Adrenal gland (tissue), 19 donors: ENCODE measurements at places on chromosomes 16 and 17. TPM values are rescaled to one million over a fixed set of nuclear protein-coding genes. Genes with fewer than 3 reads are reported as not detected.

APOH gene
- not detected for polyA plus RNA-seq

KIF2B gene
- not detected for polyA plus RNA-seq

EPOP gene
- 2.7 TPM for polyA plus RNA-seq

GRCh38 chr17:50381920-50382319, 8.9 kb downstream of the EME1 start:
- H3K27ac ChIP-seq, result no peak overlapping the region
- DNase-seq, result no peak
- no peak overlapping the region for H3K4me3 ChIP-seq
- H3K4me1 ChIP-seq, result no peaks in the 10 kb centered on the region

DNA sequence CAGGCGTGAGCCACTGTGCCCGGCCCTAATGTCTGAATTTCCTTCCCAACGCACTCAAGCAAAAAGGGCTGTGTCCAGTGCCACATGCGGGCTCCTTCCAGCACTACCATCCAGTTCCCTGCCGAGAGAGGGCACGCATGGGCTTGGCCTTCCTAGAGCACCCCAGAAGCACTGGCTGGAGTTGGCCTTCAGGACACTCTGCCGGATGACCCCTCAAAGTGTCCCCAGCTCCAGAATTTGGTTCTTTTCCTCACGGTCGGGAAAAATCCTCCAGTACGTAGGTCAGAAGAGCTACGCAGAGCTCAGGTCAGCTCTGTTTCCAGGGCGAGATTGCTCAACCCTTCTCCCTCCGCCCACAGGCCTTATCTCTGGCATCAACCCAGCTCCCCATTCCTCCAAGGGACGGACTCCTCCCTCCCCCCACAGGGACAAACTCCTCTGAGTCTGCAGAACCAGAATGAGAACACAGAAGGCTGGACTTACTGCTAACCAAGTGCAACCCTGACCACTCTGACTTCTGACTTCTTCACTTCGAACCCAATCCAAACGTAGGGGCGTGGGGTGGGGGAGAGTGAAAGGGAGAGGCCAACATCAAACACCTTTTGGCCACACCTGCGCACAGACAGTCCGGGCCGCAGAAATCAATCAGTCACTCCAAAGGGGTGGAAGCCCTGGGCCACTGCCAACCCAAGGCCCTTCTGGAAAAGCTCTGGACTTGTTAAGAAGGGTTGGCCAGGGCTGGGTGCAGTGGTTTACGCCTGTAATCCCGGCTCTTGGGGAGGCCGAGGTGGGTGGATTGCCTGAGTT, 3.6 kb downstream of the CDC42EP4 start:
- no peaks in the 10 kb centered on the region for H3K27me3 ChIP-seq
- H3K4me1 ChIP-seq, result peaks cover 73% of the 10 kb centered on the region
- H3K27ac ChIP-seq, result peak overlapping the region; percentile 90
- no peaks in the 10 kb centered on the region for H3K36me3 ChIP-seq
- H3K4me3 ChIP-seq, result peak overlapping the region; percentile 88

DNA sequence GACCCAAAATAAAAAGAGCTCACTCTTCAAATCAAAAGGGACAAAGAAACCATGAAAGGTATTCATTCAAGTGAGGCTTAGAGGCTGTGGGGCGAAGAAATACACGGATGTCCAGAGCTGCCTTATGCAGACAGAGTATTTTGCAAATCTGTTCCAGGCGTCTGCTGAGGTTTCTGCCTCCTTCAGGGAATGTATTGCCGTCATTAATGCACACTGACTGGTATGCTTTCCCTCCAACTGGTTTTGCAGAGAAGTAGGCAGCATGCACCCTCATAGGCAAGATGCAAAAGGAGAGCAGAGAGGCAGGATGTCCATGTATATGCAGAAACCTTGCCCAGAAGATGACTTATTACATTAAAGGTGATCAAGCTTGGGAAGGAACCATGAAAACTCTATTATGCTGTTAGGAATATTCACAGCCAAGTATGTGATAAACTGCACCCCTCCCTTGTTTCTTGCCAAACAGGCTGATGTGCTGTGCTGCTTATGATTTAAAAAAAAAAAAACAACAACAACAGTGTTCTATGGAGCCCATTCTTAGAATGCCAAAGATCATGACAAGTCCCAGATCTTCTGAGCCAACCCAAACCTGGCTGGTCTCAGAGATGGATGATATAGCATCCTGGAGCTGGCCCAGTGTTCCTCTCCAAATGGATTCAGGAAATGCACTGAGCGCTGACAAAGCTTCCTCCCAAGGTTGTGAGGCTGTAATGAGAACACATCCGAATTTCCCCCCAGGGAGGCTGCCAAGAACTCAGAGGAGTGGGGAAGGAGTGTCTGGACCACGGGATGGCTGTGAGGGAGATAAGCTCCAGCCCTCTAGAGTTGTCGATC, 77.6 kb upstream of the HLF start:
- no peak overlapping the region for H3K27ac ChIP-seq
- no peaks in the 10 kb centered on the region for H3K27me3 ChIP-seq
- H3K4me1 ChIP-seq, result no peaks in the 10 kb centered on the region
- H3K4me3 ChIP-seq, result no peak overlapping the region
- H3K36me3 ChIP-seq, result no peaks in the 10 kb centered on the region
- DNase-seq, result no peak

DNA sequence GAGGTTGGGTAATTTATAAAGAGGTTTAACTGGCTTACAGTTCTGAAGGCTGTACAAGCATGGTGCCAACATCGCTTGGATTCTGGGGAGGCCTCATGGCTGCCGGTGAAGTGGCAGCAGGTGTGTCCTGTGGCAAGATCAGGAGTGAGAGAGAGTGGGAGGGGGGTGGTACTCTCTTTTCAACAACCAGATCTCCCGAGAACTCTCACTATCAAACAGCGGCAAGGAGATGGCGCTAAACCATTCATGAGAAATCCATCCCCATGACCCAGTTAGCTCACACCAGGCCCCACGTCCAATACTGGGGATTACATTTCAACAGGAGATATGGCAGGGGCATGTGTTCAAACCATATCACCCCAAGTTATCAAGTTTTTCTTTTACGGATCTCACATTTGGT, 44.0 kb upstream of the CBX4 start:
- H3K36me3 ChIP-seq, result no peaks in the 10 kb centered on the region
- H3K4me3 ChIP-seq, result no peak overlapping the region
- no peaks in the 10 kb centered on the region for H3K4me1 ChIP-seq
- no peak overlapping the region for H3K27ac ChIP-seq

DNA sequence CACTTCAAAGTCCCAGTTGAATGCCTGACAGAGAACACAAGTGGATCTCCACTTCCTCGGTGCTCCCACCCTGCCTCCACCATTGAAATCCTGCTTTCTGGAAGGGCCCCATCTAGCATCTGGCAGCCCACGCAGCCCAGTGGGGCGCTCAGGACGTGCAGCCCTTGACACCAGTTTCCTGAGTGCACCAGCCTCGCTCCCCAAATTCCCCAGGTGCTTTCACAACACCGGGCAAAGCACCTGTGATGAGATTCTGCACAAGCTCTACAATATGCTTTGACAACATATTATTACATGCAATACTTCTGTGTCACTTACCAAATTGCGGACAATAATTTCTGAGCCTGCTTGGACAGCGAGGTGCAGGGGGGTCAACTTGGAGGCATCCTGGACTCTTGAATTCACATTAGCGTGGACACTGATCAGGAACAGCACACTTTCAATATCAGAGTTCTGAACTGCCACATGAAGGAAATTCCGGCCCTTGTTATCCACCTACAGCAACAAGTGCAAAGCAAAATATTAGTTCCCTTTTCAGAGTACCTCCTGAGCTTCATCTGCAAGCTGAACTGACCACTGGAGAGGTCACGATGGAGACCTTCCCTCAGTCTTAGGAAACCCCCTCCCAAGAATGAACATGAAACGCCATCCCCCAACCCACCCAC, 33.9 kb downstream of the CYB5D2 start:
- H3K27ac ChIP-seq, result no peak overlapping the region
- no peak for DNase-seq
- H3K4me1 ChIP-seq, result no peaks in the 10 kb centered on the region
- H3K4me3 ChIP-seq, result no peak overlapping the region
- H3K36me3 ChIP-seq, result peaks cover 95% of the 10 kb centered on the region

DNA sequence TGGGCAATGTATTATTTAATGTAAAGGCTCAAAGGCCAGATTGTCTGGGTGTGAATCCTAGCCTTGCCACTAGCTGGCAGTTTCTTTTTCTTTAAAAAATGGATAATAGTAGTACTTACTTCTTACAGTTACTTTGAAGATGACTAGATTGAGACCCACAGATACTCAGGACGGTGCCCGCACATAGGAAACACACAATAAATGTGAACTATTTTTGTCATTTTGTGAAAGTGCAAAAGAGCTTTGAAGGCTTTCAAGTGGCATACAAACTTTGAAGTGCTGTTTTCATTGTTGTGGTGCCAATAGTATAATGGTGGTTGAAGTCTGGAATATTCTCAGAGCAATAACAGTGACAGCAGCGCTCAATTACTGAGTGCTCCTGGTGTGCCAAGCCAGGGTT, 63.6 kb downstream of the OTOA start:
- H3K4me3 ChIP-seq, result no peak overlapping the region
- H3K27ac ChIP-seq, result no peak overlapping the region
- H3K36me3 ChIP-seq, result no peaks in the 10 kb centered on the region
- no peaks in the 10 kb centered on the region for H3K27me3 ChIP-seq

- peaks cover 4% of the 10 kb centered on the region for H3K4me1 ChIP-seq
- DNase-seq, result no peak
- H3K27ac ChIP-seq, result no peak overlapping the region
- peaks cover 26% of the 10 kb centered on the region for H3K36me3 ChIP-seq
Measured at GRCh38 chr17:539066-539465, 175.6 kb downstream of the VPS53 start.

- H3K36me3 ChIP-seq, result no peaks in the 10 kb centered on the region
- H3K27me3 ChIP-seq, result no peaks in the 10 kb centered on the region
- no peak overlapping the region for H3K27ac ChIP-seq
- no peaks in the 10 kb centered on the region for H3K4me1 ChIP-seq
Measured at GRCh38 chr17:75913537-75914210, 9.0 kb upstream of the MRPL38 start.

GRCh38 chr16:78446486-78446885, 347.0 kb downstream of the WWOX start:
- H3K36me3 ChIP-seq, result no peaks in the 10 kb centered on the region
- no peak overlapping the region for H3K27ac ChIP-seq
- H3K27me3 ChIP-seq, result no peaks in the 10 kb centered on the region
- no peak for DNase-seq
- no peak overlapping the region for H3K4me3 ChIP-seq

GRCh38 chr17:66985338-66986237, 21.1 kb downstream of the CACNG4 start:
- no peaks in the 10 kb centered on the region for H3K4me1 ChIP-seq
- no peak overlapping the region for H3K27ac ChIP-seq
- no peaks in the 10 kb centered on the region for H3K27me3 ChIP-seq
- H3K4me3 ChIP-seq, result no peak overlapping the region
- no peaks in the 10 kb centered on the region for H3K36me3 ChIP-seq

GRCh38 chr16:11238272-11239202, 17.5 kb downstream of the SOCS1 start:
- no peak overlapping the region for H3K4me3 ChIP-seq
- H3K36me3 ChIP-seq, result no peaks in the 10 kb centered on the region
- no peaks in the 10 kb centered on the region for H3K4me1 ChIP-seq
- no peaks in the 10 kb centered on the region for H3K27me3 ChIP-seq
- H3K27ac ChIP-seq, result no peak overlapping the region
